ENCODE measurements at places on chromosomes 1 and 21. TPM values are rescaled to one million over a fixed set of nuclear protein-coding genes. Genes with fewer than 3 reads are reported as not detected.

DNA sequence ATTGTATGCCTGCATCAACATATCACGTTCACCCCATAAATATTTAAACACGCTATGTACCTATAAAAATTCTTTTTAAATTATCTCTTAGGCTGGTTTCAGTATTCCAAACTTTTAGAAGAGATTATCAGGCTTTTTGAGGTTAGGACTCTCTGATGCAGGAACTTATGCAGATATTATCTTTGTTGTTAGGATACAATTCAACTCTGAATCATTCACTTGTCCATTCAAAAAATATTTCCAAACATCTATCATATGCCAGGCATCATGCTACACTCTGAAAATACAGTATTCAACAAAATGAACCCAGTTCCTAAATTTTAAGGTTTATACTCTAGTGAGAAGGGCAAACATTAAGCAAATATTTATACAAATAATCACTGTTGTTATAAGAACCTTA is 40.5 kb downstream of the ASH1L start:
- no peak for DNase-seq

- DNase-seq = no peak
Observed at GRCh38 chr1:111733183-111733991, 5.8 kb downstream of the INKA2 start.

DNA sequence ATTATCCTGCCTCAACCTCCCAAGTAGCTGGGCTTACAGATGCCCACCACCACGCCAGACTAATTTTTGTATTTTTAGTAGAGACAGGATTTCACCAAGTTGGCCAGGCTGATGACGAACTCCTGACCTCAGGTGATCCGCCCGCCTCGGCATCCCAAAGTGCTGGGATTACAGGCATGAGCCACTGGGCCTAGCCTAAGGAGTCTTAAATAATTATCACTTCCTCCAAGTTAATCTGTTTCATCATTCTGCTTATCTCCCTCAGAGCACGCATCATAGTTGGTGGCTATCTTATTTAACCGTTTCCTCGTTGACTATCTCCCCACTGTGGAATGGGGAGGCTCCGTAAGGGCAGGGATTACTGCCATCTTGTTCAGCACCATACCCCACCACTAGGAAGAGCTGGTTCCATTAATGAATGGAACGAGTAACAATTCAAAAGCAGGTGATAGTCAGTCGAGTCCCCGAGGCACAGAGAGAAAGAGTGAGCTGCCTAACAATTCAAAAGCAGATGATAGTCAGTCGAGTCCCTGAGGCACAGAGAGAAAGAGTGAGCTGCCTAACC is 52.7 kb downstream of the GLUL start:
- DNase-seq = no peak

DNA sequence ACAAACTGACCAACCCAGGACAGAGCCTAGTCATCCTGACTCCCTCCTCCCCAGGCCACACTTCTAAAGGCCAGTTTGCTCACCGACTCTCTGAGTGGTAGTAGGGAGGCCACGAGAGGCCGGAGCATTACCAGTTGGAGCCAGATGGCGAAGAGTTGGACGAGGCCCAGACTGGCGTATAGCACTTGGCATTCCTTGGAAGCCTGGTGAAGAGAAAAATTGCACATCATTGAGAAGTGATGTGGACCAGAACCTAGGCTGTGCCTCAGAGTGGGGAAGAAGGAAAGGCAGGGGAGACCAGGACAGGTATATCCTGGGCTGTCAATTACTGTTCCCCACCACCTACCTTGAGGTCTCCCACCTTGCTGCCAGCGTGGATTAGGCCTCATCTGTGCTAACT is 12.2 kb downstream of the PABPC4 start:
- no peak for DNase-seq

GRCh38 chr1:180167721-180168467 is 13.2 kb downstream of the QSOX1 start:
- no peak for DNase-seq

DNA sequence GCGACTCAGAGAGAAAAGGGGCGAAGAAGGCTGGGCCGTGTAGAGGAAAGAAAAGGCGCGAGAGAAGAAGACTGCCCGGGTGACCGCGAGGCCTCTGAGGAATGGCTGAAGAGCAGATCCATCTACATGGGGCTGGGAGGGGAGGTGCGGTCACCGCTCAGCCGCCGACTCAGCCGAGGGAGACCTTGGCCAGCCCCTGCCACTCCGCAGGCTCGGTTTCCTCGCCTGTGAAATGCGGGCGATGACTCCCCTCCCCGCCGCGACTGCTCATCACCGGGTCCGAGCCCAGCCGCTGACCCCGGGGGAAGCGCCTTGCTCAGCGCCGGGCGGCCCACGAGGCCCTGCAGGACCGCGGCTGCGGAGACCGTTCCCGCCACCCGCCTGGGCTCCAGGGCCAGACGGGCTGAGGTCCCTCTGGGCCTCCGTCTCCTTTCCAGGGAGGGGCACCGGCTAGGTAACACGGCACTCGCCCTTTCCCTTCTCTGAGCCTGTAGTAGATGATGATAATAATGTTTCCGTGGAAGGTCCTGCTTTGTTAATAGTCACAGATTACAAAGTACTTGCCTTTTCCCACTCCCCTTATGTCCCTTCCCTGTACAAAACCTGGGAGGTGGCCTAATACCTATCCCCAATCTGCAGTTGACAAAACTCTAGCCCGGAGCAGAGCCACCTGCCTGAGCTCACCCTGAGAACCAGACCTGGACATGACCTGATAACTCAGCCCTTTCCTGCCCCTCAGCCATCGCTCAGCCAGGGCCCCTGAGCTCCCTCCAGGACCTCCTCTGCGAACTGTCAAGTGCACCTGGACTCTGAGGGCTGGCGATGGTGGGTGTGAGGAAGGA is 1.6 kb upstream of the BSND start:
- no peak for DNase-seq

CA6 gene
- 0.08 TPM for polyA plus RNA-seq

EDN2 gene
- 4.0 TPM for polyA plus RNA-seq

GRCh38 chr1:195656780-195657179 is 951.5 kb downstream of the KCNT2 start:
- no peak for DNase-seq

DNA sequence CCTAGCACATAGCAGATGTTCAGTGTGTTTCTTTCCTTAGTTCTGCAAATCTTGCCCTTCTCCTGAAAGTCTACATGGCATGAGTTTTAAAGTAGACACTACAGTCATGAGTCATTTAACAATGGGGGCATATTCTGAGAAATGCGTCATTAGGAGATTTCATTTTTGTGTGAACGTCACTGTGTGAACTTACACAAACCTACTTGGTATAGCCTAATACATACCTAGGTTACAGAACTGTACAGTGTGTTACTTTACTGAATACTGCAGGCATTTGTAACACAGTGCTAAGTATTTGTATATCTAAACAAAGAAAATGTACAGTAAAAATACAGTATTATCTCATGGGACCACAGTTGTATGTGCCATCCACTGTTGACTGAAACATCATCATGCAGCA is 10.0 kb downstream of the TTF2 start:
- no peak for DNase-seq

DNA sequence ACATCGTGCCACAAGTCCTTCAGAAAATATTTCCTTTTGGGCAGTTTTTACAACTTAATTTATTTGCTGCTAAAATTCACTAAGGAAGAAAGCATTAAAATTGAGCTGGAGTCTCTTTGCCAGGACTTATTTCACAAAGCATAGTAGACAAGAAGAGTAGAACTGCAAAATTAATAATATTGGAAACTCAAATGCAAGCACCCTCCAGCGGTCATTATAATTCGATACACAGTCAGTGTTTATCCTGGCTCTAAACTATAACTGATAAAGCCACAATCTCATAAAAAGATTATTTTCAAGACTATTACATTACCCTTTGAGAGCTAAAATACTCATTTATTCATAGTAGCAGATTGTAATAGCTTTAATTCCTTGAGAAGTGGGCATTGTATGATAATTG is 655.4 kb downstream of the RWDD3 start:
- DNase-seq = no peak

Measured in right renal cortex interstitium (tissue), 3 donors.